Epithelial cell of esophagus (primary cell): ENCODE measurements at places on chromosomes 2 and 18.

- DNase-seq, result peak; percentile 39
Measured at GRCh38 chr2:177553176-177553884, 160.8 kb downstream of the AGPS start.

GRCh38 chr2:172119089-172119488, 16.4 kb upstream of the DLX2 start:
- DNase-seq, result peak; percentile 85

DNA sequence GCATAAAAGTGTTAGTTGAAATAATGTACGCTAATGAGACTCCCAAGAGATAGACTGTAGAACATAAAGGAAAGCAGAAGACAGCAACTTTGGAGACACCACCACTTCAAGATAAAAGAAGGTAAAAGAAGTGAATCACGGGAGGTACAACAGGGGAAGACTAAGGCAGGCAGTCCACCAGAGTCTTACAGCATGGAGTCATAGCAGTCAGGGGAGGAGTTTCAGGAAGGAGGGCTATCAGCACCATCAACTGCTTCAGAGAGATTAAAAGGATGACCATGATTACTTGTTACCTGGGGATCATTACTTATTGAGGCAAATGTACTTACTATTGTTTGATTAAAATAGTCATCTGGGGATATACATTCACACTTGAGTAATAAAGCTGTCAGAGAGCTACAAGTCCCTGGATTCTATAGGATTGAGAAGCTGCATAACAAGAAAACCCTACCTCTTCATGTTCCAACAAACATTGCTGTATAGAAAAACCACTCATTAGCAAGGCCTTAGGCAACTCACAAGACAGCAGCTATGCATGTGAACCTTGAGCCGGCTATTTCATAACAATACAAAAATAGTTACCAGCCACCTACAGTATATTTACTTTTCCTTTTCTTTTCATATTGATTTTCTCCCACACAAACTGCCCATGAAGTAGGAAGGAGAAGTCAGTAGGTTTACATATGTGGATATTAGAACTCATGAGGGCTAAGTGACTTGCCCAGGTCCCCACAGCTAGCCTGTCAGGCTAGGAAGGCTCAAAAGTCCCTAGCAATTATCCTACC, 101.7 kb downstream of the PDE11A start:
- peak; percentile 39 for DNase-seq

DNA sequence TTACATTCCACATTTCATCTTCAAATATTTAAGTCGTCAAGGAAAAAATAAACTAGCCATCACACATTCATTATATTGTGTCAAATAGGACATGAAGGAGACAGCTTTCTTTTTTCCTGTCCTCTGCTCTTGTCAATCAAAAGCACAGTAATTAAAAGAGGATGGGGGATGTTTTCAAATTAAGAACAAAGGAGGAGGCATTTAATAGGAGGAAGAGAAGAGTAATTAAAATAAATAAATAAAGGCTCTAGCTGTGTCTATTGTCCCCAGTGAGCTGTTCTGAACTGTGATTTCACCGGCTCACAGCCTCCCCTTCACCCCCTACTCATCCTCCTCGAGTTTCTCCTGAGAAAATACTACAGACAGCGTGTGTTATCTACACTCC, 1377.1 kb upstream of the PIK3C3 start:
- no peak for DNase-seq

- no peak for DNase-seq
Measured at GRCh38 chr2:203804070-203804469, 63.5 kb upstream of the CTLA4 start.

DNA sequence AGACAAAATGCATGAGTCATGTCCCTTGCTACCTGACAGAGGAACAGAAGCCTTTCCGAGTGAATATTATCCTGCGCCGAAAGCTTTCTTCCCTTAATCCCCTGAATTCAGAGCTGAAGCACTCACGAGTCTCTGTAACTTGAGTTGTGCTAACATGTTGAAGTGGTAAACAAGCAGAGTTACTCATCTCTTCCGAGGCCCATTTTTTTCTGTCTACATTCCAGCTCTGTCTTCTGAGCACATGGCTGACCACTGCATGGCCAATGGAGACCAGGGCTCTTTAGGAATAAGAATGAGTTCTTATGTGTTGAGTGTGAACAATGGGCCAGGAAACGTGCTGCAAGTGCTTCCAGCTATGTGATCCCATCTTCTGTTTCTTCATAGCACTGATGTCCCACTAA, 73.1 kb upstream of the PID1 start:
- DNase-seq, result peak; percentile 95

DNA sequence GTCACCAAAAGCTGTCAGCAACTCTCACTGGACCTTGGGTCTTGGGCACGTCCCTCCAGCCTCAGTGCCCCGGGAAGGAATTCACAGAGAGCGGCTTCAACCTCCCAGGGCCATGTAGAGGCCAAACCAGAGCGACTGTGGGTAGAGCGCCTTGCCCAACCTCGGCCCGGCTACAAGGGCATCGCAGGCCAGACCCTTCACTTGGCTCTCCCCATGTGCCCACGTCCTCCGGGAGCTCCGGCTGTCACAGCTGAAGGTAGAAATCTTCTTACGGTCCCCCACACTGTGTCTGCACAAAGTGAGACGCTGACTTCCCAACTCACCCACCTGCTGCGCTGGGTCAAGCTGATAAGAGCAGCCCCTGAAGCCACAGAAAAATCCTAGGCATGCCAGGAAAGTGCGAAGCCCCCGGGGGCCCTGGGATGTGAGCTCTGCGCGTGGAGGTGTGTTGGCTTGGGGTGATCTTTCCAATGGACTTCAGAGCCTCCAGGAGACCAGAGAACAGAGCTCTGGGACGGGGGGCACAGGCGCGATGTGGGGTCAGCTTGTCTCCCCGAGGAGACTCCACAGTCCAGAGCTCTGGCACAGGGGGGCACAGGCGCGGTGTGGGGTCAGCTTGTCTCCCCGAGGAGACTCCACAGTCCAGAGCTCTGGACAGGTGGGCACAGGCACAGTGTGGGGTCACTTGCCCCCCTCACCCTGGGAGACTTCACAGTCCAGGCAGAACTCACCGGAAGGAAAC, 105.5 kb downstream of the RTP5 start:
- no peak for DNase-seq

GRCh38 chr2:188787021-188787657, 187.0 kb upstream of the COL3A1 start:
- peak; percentile 60 for DNase-seq

DNA sequence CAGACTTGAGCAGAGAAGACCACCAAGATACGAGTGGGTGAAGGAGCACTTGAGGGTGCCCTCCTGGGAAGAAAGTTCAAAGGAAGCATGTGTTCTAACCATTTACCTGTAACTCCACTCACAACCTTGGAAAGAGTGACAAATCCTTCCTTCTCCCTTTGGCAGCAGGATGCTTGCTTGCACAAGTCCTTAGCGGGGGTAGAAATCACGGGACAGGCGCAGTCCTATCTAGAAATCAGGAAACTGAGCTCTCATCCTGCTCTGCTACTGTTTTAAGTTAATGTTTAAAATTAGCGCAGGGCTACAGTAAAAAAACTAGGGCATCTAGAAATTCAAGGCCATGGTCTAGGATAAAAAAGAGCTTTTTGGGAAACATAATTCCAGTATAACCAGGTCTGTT, 100.9 kb upstream of the PTPRM start:
- peak; percentile 10 for DNase-seq

GRCh38 chr2:121004359-121004758, 268.7 kb downstream of the GLI2 start:
- DNase-seq, result no peak

GRCh38 chr18:35775887-35776286, 194.3 kb downstream of the GALNT1 start:
- peak; percentile 59 for DNase-seq

GRCh38 chr2:138779781-138780445, at the start of gene NXPH2:
Gene NXPH2, minus strand, starts transcription at chr2:138780390. Its CDS starts 149 bp downstream, at chr2:138780241.
- no peak for DNase-seq

DNA sequence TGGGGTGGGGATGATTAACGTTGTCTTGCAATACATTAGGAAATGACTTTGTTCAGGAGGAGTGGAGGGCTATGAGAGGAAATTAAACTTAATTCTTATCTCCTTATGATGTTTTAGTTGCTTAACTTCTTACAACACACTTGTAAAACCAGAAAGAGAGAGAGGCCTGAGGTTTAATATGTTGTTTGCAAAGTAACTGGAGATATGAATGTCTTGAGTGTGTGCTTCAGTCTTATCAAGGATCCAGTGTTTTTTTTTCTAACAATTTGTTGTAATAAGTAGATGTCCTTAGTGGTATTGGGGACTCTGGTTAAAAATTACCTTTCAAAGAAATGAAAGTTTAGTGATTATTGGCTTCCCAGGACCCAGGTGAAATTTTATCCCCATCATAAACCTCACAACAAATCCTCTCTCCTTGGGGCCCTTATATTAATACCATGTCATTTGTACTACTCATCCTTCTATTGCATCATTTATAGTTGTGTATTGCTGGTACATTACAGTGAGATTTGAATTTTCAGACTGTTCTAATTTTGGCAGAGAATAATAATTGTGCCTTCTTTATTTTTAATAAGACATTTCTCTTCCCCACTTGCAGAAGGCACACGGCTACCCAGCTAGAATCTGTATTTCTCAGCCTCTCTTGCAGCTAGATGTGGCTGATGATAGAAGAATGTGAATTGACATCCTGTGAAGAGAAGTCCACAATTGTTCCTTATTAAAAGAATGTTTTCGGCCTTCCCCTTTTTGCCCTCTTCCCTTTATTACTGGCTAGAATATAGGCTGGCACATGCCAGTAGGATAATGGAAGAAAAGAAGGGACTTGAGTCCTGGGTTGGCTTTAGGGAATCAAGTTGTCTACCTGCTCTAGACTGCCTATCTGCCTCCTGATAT, 91.9 kb upstream of the CXCR4 start:
- no peak for DNase-seq

DNA sequence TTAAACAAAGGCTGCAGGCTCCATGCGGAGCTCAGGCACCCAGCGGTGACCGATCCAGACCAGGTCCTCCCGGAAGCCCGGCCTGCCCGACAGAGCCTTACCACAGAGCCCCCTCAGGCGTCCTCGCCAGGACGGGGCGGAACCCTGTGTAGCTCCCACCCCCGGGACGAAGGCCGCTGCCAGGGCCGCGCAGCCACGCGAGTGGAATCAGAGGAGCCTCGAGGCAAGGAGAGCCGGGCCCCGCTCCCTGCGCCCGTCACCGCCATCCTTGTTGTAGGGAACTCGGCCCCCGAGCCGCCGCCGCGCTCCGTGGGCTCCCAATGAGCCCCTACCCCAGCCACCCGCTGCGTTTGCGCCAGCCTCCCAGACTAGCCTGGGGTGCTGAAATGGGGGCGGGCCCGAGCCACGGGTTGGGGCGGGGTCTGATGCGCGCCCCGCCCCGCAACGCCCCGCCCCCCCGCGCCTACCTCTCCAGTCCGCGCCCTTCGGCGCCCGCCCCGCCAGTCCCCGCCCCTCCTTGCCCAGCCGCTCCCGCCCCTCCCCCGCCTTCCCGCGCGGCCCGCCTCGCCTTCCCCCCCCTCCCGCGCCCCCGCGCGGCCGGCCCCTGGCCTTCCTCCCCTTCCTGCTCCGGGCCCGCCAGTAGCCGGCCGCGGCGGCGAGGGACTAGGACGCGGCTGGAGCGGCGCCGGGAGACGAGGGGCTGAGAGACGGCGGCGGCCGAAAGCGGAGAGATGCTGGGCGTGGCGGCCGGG, at the start of gene LIMS1:
LIMS1 (plus strand) TSS at position 639 of the 752 bp plus-strand sequence; CDS start at position 732, 93 bp downstream.
- DNase-seq, result peak; percentile 89

DNA sequence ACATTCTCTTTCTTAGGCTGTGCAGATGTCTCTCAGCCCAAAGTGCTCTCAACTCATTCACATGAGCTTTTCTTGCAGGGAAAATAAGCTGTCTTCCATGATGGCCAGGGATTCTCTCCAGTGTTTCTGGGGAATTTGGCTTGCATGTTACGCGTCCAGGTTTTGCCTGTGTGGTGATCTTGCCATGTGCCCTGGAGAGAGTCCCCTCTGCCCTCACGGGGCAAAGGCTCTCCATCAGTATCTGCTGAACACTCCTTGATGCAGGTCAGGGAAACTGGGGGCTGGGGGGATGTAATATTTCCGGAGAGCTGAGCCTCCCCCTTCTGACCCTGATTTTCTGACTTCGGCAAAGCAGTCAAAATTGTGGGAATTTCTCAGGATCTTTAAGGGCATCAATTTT, 87.6 kb downstream of the ACKR3 start:
- DNase-seq, result no peak

DNA sequence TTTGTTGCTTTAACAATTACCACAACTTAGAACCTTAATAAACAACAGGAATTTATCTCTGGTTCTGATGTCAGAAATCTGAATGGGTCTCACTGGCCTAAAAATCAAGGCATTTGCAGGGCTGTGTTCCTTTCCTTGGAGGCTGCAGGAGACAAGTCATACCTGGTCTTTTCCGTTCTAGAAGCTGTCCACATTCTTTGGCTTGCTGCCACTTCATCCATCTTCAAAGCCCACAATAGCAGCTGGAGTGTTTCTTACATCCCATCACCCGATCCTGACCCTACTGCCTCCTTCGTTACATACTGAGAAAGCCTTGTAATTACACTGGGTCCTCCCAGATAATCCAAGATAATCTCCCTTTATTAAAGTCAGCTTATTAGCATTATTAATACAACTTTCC, 18.1 kb downstream of the NETO1 start:
- DNase-seq, result no peak

DNA sequence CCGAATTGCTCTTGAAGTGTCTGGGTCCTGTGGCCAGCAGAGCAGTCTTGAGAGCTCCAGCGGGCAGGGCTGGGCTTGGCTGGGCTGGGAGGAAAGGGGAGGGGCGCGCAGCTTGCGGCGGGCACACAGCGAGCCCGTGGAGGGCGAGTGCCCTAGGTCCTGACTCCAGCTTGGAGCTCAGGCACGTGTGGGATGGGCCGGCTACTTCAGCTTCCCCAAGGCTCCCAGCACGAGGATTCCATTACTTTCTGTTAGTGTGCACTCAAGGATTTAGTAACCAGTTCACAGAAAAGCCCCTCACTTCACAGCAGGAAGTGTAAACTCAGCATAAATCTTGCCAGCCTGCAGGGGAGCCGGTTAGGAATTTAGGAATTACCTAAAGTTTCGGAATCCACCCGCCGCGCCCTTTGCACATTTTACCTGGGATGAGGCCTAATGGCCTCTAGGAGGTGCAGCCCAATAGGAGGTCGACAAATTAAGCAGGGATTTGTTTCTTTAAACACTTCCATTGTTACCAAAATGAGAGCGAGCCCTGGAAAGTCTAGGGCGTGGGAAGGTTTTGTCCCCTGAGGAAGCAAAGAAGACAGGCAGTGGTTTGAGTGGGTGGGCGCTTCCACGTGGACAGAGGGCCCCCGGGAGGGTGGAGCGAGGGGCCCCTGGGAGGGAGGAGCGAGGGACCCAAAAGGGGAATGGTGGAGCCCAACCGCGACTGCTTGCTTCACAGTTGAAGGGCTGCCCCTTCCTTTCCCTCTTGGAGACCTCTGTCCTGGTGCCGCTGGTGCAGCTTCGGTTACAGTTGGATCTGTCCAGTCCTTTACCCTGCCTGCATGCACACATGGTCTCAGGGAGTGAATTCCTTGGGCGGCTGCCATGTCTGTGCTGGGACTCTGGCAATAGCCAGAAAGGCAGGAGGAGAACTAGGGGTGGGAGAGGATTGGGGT, 93.3 kb downstream of the CTAGE1 start:
- DNase-seq, result peak; percentile 46

- no peak for DNase-seq
Measured at GRCh38 chr2:229419158-229419557, 148.1 kb upstream of the PID1 start.

GRCh38 chr2:217103752-217104545, 244.1 kb upstream of the TNP1 start:
- peak; percentile 85 for DNase-seq
